Stimulated activated CD4-positive, alpha-beta T cell treated with anti-CD3 and anti-CD28 coated beads, Interleukin-1b, Interleukin-23, amount 100 ng/mL, for 1 hour (primary cell): ENCODE measurements at places on chromosomes 6 and 20.

DNA sequence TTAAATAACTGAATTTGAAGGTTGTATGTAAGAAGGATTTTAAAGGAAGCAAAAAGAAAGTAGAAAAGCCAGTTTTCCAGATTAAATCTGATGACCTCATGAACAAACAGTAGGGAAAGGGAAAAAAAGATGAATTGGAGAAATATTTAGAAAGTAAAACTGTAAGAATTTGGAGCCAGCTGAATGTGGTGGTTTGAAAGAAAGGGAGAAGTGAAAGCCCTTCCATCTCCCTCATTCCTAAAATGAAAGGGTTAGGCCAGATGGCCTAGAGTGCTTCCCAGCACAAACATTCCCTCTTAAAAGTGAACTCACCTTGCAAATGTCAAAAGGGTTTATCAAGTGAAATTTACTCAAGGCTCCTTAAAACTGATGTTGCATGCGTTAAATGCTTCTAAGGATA, 139.3 kb upstream of the COL21A1 start:
- no peak for DNase-seq

- DNase-seq, result no peak
Measured at GRCh38 chr20:1887321-1887720, 7.9 kb upstream of the SIRPA start.

DNA sequence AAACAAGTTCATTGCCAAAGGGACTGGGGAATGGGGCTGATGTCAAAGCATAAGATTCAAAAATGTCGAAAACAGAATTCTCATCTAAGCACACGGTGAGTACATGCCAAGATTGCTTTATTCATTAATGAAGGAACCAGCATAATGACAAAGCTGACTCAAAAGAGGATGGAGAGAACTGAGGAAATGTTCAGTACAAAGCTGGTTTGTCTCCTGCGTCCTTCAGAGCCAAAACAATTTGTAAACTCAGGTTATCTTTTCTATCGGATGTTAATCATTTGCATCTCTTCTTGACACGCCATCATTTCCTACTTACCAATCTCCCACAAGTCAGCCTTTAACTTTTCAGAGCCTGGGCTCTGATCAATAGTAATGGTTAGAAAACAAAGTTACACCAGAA, 195.6 kb upstream of the PMEPA1 start:
- DNase-seq, result no peak

- DNase-seq, result no peak
Measured at GRCh38 chr20:10179574-10180298, 38.9 kb upstream of the SNAP25 start.

DNA sequence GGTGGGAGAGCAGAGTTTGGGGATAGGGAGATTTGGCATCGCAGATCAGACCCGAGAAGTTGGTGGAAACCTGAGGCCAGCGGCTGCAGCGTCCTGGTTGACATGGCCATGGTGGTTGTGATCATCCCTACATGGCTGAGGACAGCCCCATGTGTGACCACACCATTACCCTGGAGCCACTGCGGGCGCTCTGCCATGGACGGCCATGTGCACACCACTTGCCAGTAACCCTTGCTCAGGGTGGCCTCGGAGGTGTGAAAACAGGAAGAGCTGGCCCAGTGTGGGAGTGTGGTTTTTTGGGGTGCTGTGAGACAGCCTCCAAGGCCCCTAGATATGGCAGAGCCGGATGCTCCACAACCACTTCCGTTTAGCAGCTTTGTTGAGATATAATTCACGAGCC, 64.4 kb downstream of the TMEM242 start:
- no peak for DNase-seq

DNA sequence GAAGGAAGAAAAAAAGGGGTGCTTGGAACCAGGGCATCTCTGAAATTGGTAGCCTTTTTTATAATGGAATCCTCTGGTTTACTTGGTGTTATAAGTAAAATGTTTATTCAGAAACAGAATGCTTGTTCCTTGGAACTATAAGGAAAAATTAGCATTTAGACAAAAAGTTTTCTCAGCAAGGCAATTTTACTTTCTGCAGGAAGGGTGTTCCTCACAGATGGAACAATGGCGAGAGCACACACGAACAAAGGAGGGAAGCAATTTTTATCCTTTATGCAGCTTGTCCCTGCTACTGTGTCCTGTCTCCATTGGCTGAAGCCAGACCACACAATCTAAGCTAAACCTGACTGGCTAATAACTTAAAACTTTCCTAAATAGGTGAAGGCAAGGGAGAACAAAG, 22.7 kb upstream of the FANCE start:
- DNase-seq, result no peak

- DNase-seq, result no peak
Measured at GRCh38 chr6:162581988-162582780, 145.4 kb downstream of the PRKN start.

- DNase-seq, result no peak
Measured at GRCh38 chr20:1628621-1629020, 8.8 kb upstream of the SIRPB1 start.

- DNase-seq, result no peak
Measured at GRCh38 chr6:164795056-164795815, 514.2 kb downstream of the C6orf118 start.

DNA sequence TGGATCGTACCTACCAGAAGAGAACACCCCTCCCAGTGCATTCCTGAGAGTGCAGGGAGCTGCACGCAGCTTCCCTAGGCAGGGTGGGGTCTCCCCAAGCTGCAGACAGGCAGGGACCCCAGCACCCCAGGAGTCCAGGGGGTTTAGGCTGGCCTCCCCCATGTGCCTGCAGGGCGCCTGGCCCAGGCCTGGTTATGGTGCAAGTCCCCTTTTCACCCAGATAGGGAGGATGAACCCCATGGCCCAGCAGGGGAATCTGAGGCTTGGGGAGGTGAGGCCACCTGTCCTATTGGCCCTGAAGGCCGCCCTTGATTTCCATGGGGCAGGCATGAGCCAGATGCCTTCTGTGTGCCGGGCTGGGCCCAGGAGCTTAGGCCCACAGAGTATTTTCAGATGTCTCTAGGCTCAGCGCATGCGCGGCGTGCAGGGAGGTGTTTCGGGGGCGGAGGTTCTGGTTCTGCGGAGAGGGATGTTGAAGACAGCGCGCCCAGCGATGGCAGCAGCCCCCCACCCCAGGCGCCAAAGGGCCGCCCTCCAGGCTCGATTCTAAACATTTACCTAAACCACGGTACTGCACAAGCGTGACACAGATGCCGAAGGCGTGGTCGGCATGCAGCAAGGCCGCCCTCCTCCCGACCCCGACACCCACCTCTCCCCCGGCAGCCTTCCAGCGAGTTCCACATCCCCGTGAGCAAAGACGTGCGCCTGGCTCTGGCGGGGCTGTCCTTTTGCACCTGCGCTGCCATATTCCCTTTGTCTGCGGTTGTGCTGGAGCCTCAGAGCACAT, 29.4 kb downstream of the COL20A1 start:
- no peak for DNase-seq

GRCh38 chr20:25226433-25227316, 21.2 kb upstream of the PYGB start:
- DNase-seq, result no peak

- peak; percentile 5 for DNase-seq
Measured at GRCh38 chr20:32031007-32031958, 20.8 kb upstream of the HCK start.

DNA sequence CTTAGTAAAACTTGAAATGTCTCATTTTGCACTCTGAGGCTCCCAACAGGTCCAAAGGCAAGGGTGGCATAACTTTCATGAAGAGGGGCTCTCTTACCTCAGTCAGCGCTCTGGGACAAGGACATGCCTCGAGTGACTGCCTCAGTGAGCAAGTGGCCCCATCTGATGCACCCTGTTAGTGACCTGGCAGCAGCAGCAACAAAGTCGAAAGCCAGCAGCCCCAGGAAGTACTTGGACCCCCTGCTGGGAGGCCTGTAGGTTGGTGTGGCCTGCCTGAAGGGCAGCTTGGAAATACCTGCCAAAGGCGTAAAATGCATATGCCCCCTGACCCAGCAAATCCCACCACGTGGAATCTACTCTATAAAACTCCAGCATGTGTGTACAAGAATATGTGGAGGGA, 13.2 kb downstream of the MAP1LC3A start:
- no peak for DNase-seq

DNA sequence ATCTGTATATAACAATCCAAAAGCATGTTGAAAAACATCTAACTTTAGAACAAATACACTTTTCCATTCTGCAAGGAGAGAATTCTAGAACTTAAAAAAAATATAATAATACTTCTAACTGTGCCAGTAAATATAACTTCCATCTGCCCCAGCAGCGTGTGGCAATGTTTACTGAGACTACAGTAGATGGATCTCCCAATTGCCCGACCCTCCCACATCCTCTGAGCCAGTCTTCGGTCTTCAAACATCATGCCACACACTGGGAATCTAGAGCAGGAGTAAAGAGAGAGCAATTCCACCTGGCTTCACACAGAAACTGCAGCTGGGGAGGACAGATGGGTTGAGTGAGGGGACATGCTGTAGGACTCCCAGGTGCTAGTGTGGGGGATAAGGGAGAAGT, 121.3 kb upstream of the NHSL1 start:
- no peak for DNase-seq

GRCh38 chr6:43733471-43734293, 36.3 kb upstream of the VEGFA start:
- DNase-seq, result no peak

DNA sequence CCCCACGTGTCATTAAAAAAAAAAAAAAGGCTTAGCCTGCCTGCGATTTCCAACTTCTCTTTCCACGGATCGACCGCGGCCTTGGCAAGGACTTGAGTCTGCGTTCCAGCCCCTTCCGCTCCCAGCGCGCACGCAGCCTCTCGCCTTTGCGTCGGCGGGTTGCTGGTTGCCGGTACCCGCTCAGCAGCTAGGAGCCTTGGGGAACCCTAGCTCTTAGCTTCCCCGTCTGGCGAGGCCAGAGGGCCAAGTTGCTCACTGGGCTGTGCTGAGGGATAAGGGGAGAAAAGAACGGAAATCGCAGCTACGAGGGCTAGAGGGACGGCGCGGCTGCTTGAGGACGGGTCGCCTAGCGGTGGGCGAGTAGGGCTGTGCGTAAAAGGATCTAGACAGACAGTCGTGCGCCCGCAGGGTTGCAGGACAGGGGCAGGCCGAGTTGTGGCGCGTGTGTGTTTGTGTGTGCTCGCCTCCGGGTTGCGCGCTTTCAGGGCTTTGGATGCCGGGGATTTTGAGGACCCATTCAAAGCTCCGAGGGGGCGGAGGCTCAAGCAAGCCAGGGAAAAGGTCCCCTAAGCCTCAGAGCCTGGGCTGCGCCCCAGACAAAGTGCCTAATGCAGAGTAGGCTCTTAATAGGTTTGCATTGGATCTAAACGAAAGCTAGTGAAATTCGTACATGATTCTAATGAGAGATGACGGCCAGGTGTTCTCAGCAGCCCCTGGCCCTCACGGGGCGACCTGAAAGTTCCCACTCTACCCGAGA, 40.5 kb upstream of the OSTM1 start:
- no peak for DNase-seq

DNA sequence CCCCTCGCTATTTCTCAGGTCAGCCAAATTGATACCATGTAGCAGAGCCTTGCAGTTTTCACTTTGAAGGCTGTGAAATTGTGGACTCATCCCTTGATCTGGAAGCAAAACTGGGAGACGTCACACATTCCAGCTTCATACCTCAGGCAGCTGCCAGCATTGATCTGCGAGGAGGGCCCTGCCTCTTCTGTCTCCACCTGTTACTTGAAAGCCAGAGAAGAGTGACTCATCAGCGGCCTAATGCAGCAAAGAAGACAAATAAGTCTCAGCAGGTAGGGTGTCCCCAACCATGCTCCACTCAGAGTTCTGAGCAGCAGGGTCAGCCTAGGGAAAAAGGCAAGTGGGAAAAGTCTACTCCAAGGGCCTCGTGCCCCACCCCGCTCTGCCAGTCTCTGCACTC, 69.4 kb upstream of the BMP2 start:
- no peak for DNase-seq

- no peak for DNase-seq
Measured at GRCh38 chr20:3731944-3732326, 550 bp upstream of the HSPA12B start.

DNA sequence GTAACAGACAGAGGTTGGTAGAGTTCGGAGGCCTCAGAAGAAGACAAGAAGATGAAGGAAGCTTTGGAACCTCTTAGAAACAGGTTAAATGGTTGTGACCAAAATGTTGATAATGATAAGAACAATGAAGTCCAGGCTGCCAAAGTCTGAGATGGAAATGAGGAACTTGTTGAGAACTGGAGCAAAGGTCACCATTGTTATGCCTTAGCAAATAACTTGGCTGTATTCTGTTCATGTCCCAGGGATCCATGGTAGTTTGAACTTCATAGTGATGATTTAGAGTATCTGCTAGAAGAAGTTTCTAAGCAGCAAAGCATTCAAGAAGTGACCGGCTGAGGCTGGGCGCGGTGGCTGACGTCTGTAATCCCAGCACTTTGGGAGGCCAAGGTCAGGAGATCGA, 11.1 kb upstream of the LSM14B start:
- no peak for DNase-seq

DNA sequence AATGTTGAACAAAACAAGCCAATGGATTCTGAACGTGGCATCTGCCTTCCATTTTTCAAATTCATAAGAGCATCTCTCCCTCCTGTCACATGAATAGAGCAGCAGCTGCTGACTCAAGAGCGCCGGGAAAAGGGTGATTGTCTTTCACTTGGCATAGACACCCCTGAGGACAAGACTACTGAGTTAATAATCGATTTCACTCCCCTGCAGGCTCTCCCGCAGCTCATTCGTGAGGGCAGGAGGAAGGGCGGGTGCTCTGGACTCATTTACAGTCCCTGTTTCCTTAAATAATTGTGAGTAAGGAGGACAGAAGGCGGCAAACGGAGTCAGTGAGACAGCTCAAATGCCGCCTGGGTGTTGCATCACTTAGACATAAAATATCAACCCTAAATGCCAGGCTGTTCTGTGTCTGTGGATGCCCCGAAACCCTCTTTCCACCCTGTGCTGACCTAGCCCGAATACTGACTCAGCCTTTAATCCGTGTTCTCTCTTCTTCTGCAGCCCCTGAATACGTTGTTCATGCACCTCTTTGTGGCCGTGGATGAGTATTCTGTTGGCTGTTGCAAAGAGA, 21.6 kb downstream of the CFAP61 start:
- no peak for DNase-seq

DNA sequence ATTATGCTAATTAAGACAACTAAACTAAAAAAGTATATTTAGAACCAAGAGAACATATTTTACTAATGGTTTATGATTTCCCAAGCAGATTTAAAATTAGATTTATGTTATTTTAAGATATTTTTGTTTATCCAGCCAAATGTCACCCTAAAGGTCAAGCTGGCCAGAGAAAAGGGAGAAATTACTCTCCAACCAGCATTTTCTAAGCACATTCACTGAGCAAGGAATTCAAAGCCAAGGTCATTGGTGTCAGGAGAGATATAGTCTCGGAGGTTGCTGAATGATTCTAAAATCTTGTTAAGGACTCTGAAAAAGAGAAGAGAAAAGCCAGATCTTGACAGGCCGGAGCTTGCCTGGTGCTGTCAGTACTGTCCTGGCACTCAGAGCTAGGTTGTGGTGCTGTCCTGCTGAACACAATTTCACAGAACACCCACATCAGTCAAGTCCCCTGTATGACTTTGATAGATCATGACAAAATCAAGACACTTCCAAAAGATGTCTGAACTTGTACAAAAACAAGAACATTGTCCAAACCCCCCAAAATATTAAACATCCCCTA, 222.3 kb upstream of the SMLR1 start:
- DNase-seq, result no peak

- DNase-seq, result no peak
Measured at GRCh38 chr6:149445573-149445972, 39.2 kb downstream of the ZC3H12D start.
